ENCODE measurements at places on chromosomes 2 and 18. TPM values are rescaled to one million over a fixed set of nuclear protein-coding genes. Genes with fewer than 3 reads are reported as not detected.
A peak's percentile ranks its signal among the peaks of the same experiment; 100 is the strongest.

DNA sequence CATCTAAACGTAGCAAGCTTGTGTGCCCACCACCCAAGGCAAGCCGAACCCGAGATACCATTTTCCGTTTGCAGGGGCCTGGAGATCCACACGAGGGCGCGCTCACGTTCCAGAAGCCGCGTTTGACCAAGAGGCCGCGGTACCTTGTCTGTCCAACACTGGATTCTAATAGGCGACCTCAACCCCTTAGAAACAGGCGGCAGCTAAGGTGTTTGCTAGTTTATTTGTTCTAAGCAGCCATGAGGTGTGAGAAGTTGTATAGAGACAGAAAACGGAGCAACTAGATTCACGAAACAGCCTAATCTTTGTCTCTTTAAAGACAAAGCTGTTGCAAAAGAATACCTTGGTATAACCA is 4.2 kb downstream of the HOXD11 start:
- DNase-seq = peak; percentile 86

The LCT gene
- polyA plus RNA-seq = 0.05 TPM

DNA sequence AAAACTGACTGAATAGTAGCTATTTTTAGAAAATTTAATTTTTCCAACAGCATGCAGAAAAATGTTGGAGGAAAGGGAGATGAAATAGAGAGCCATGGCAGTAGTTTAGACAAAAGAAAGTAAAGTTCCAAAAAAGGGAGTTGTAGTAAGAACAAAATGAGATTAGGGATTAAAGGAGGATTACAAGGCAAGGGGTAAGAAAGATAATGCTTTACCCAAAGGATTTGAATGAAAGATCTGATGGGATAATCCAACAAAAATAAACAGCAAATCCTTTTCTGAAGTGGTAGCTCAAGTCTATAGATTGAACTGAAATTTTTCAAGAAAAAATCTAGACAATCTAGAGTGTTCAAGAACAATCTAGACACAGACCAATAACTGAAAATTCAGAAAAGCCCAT is 644.3 kb upstream of the FSHR start:
- no peak for DNase-seq

GRCh38 chr2:10157293-10157692 is 34.8 kb downstream of the RRM2 start:
- DNase-seq = no peak

- peak; percentile 69 for DNase-seq
These were observed 2.2 kb downstream of the RND3 start for GRCh38 chr2:150485114-150485870.

- DNase-seq = no peak
These were observed 305.2 kb downstream of the MYCN start for GRCh38 chr2:16245481-16246054.

DNA sequence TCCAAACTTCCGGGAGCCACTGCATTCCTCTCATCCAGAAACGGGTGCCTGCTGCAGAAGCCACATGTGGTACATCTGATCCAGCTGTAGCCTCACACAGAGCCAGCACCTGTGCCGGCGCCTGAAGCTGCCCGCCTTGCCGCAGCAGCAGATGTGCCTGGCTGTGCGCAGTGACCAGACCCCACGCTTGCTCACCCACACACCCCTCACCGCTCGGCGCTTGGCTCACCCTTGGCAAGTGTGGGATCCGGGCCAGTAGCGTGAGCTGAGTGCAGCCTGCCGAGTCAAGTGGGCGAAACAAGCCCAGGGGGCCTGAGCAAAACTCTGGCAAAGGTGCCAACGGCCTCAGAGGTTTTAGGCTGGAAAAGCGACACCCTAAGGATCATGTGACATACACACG is 220.1 kb upstream of the TMEFF2 start:
- no peak for DNase-seq

DNA sequence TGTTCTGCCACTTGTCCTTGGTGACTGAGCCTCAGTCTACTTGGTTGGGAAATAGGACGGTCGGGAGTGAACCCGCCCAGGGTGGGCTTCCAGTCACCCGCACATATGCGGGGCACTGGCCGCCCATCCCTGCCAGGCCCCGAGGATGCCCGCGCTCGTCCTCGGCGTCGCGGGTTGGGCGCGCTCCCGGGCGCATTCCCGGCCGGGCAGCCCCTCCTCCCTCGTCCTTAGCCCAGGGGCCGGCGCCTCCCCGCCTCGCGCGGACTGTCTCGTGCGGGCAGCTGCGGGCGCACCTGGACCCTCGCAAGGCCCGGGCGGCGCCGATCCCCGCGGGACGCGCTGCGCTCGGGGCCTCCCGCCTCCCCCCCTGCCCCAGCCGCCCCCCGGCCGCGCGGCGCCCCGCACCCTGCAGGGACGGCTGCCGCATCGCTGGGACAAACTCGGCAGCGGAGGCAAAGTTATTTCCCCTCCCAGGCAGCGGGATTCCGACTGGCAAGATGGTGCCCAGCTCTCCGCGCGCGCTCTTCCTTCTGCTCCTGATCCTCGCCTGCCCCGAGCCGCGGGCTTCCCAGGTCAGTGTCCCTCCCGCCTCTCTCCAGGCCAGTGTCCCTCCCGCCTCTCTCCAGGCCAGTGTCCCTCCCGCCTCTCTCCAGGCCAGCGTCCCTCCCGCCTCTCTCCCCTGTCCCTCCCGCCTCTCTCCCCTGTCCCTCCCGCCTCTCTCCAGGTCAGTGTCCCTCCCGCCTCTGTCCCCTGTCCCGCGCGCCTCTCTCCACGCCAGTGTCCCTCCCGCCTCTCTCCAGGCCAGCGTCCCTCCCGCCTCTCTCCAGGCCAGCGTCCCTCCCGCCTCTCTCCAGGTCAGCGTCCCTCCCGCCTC is at the start of gene FBLN7:
Gene FBLN7 (plus strand): TSS at position 227 of the 874 bp plus-strand sequence. CDS start 271 bp downstream, at position 498.
- DNase-seq = no peak

The FBLN7 gene
- polyA plus RNA-seq = 14.8 TPM

DNA sequence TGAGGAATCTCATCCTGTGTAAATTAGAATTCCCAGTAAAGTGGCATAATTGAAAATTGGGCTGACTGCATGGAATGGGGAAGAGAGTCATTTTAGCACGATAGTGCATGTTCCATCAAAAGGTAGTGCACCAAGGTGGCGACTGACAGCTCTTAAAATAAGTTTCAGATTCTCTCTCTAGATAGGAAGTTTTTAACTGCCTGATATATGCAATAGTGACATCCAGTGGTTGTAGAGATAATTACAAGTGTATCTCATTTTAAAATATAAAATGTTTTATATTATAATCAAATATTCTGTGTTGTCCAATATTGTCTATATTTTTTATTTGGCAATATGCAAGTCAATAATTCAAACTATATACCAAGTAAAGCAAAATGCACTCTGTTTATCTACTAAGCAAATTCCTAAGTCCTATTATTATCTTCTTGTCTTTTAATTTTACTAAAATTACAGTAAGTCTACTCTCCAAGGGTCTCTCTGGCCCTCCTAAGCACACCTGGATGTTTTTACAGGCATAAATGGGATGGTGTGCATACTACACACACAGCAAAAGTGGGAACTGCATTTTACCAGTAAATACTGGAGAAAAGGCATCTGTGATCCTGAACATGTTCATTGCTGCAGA is 397.7 kb upstream of the HNRNPA3 start:
- no peak for DNase-seq

The IL1RN gene
- 1.2 TPM for polyA plus RNA-seq

DNA sequence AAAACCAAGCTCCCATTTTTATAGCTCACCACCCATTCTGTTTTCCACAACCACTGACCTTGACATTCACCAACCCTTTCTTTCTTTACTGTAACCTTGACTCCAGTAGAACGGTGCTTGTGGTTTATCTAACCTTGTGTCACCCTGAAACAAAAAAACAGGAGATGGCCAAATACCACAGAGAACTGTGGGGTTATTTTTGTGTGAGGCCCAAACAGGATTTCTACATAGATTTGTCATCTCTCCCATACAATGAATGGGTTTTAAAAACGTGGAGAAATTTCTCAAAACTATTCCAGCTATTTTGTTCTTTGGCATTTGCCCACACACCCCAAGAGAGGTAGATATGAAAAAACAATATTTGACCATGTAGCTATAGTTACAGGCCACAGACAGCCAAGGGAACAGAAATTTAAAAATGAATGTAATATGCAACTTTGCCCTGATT is 231.3 kb upstream of the TANK start:
- DNase-seq = no peak

DNA sequence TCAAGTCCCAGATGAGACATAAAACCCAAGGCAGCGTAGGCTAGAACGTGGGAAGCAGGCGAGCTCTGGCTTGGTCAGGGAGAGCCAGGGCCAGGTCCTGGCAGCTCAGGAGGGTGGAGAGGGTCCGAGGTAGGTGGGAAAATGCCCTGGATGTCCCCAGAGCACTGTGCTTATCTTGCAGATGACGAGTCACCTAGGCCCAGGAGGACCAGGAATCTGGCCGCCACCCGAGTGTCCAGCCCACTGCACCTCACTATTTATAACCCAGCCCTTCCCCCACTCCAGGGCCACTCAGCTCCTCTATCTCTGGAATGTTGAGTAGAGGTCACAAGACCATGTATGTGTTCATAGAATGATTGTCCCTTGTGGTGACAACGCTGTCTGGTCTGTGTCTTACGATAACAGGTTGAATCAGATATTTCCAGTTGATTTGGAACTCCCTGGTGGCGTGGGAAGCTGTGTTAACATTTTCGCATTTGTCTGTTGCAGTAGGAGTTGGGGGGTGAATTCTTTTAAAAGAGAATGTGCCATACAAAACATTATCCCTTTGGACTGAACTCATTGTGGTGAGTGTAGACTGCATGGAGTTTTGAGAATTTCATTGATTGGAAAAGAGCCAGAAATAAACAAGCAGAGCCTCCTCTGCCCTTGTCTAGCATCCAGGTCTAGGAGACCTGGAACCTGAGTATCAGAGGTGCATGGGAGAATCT is 47.5 kb downstream of the EMILIN2 start:
- no peak for DNase-seq

DNA sequence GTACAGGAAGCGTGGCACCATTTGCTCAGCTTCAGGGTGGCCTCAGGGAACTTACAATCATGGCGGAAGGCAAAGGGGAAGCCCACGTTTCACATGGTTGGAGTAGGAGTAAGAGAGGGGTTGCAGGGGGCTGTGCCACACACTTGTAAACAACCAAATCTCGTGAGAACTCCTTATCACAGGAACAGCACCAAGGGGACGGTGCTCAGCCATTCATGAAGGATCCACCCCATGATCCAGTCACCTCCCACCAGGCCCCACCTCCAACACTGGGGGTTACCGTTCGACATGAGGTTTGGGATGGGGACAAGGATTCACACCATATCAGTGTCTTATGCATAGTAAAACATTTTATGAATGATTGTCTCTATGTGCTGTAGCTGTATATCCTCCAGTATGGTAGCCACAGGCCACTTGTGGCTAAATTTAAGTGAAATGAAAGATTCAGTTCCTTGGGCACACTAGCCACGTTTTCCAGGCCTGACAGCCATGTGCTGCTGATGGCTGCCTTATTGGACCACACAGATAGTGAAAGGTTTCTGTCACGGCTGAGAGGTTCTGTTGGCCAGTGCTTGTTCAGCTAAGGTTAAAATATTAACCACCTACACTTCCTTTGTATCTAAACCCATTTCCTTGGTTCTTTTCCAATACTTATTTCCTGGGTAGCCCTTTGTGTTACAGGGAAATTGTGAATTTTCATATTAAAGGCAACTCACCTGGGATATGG is 77.3 kb downstream of the AGAP1 start:
- no peak for DNase-seq

DNA sequence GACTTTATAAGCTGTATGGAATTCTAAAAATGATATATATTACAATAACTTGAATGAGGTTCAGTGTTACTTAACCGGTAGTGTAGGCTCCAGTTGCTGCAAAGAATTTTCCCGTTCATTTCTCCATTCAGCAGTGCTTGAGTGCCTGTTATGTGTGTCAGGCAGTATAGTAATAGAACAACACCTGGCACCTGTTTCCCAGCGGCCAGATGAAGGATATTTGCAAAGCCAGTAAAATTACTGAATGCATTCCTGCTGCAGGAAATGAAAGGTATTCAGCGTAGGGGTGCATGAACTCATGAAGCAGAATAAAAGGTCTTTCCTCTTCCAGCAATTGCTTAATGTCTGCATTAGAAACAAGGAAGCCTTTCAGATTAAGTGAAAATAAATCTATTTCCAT is 18.8 kb downstream of the YPEL5 start:
- DNase-seq = no peak

The DLGAP1 gene
- polyA plus RNA-seq = 4.6 TPM

- no peak for DNase-seq
These were observed 147.2 kb upstream of the SPATS2L start for GRCh38 chr2:200159357-200159707.

GRCh38 chr2:11375689-11376027 is 31.2 kb upstream of the ROCK2 start:
- no peak for DNase-seq

DNA sequence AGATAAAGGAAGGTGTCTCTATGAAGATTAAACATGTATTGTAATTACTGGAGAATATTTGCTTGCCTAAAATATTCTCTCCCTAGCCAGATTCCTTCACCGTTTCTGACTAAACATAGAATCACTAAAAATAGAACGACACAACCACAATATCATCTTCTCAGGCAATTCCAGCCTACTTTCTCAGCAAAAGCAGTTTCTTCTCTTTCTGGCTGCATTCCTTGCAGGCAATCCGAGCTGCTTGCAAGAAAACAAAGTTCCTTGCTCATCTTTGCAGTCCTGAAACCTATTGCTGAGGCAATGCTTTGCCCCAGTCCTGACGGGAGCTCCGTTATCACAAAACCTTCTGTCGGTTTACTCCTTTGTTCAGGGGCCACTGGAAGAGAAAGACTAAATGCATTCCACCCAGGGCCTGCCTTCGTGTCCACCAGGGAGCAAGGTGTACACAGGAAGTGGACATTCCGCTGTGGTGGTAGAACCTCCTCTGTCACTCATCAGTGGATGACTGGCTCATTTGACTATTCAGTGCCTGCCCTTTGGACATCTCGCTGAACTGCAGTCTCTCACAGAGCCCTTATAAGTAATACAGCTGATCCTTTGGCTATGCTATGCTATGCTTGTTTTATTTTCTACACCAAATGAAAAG is 239.2 kb upstream of the DOK6 start:
- DNase-seq = no peak

DNA sequence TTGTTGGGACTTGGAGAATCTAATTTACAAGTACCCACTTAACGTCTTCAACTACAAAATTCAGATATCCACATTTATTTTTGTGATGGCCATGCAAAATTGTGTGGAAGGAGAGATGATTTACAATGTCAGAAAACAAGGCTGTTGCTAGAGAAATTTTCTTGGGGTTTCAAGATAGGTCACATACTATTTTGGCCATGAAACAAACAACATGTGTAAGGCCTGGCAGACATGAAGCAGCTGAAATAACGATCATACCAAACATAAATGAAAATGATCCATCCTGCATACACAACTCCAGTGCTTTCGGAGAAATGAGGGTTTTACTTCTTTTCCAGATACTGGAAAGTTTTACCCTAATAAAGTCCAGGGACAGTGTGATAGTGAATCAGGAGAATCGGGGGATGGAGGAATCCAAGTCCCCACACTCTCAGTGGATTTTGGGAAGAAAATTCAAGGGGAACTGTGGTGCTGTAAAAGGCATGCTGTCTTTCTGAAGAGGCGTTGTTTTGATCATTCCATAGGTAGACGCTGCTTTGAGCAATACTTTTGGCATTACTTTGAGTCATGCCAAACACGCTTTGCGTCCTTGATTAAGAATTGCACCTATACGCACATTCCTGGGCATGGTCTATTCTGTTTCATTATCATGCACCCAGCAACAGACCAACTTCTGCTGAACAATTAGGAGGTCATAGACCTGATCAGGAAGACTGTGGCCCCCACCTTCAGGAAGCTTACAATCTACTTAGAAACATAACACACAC is 79.4 kb downstream of the POU3F3 start:
- DNase-seq = no peak
